ENCODE measurements at places on chromosomes 6 and 20.

DNA sequence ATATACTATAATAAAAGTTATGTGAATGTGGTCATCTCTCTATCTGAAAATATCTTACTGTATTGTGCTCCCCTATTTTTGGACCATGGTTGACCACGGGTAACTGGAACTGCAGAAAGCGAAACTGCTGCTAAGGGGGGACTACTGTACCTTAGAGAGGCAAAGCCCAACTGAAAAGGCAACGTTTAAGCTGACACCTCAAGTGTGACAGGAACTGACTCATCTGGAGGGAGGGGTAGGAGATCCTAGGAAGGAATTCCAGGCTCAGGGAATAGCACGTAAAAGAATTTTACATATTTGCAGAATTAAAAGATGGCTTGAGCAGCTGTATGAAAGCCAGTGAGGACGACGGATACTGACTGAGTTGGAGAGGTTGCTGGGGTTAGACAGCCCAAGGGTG is 34.8 kb downstream of the ELOVL2 start:
- peak; percentile 22 for DNase-seq

GRCh38 chr6:111662794-111663593 is 57.3 kb upstream of the TRAF3IP2 start:
- no peak for DNase-seq

- DNase-seq, result peak; percentile 57
These were observed 9.3 kb downstream of the TRAPPC3L start for GRCh38 chr6:116536216-116536621.

GRCh38 chr6:63395381-63395780 is 75.6 kb upstream of the LGSN start:
- no peak for DNase-seq

DNA sequence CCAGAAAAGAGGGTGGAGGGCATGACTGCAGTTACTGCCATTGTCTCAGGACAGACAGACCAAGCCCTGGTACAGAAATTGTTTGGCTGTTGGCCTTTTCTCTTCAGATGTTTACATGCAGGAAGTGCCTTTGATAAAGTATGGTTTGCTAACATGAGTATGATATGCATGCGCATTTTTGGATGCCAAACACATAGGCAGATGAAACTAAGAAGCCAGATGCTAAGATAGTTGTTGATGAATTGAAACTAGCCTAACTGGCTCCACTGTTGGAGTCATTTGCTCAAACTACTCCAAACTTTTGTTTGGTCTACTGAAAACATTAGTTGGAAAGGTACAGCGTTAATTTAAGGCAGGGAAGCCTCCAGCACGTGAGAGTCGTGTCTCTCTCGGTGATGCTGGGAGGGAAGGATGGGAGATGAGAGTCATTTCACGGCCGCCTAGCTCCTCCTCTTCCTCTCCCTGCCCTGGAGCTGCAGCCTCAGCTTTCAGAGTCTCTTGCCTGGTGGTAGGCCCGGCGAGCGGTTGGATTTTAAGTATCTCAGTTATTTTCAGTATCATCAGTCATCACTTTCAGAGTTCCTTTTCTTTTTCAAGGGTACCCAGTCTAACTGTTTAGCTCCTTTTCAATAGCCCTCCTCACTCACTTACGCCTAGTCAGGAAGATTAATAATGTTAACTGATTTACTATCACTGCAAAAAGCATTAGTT is 29.7 kb downstream of the RREB1 start:
- no peak for DNase-seq

GRCh38 chr6:21501815-21502214 is 91.7 kb upstream of the SOX4 start:
- DNase-seq, result no peak

- DNase-seq, result no peak
These were observed 37.3 kb downstream of the PYGB start for GRCh38 chr20:25285091-25285647.

DNA sequence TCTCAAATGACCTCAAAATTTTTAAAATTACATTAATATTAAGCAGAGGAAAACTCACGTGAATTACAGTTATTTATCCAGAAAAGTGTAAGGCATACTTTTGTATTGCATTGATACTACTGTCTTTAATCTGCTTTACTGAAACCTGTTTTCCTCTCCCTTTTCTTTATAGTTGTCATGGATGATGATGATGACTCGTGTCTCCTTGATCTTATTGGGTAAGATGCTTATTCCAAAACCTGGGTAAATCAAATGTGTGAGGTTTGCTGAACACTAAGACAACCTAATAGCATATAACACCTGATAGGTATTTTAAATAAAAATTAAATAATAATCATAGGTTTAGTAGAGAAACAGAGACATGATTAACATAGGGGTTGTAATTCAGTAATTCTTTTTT is 40.0 kb downstream of the BICRAL start:
- no peak for DNase-seq

GRCh38 chr20:46243707-46244628 is 64.3 kb downstream of the CDH22 start:
- DNase-seq, result no peak

DNA sequence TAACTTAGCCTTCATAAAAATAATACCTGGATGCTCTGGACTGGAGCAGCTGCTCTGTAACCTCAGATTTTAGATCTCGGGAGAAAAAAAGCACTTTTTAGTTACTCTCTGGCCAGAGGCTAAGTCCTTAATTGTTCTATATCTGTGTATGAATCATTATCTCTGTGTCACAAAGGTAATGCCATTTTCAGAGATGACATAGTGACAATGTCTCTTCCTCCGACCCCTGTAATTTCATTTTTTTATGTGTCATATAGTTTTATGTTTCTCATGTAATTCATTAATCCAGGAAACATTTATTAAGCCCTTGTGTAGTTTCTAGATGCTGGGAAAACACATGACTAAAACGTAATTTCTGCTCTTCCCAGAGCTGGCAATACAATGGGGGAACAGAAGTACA is 55.6 kb downstream of the SENP6 start:
- DNase-seq, result no peak

GRCh38 chr6:80454197-80454596 is 347.7 kb downstream of the BCKDHB start:
- no peak for DNase-seq

- DNase-seq, result no peak
These were observed 83.9 kb upstream of the DUSP22 start for GRCh38 chr6:208364-208763.

DNA sequence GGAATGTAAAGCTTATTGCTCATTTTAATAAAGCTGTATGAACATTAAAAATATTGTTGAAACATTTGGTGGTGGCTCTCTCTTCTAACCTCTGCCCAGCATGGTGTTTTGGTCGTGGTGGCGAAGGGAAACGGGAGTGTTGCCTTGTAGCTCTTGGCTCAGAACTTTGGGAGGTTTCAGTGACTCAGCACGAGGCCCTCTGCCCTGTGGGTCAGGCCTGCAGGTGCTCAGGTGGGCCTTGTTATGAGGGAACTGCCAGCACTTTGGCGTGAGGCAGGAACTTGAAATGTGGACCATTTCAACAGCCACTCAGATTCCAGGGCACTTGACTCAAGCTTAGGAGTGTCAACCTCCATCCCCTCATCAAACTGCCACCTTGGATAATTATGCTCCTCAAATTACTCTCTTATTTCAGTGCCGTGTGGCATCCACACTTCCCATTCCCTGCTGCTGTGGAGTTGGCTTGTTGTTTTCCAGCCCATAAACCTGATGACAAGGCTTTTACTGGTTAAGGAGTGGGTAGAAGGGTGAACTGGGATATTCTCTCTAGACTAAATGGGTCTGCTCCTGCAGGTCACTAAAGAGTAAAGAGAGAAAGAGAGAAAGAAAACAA is 36.3 kb downstream of the PRDM1 start:
- no peak for DNase-seq

DNA sequence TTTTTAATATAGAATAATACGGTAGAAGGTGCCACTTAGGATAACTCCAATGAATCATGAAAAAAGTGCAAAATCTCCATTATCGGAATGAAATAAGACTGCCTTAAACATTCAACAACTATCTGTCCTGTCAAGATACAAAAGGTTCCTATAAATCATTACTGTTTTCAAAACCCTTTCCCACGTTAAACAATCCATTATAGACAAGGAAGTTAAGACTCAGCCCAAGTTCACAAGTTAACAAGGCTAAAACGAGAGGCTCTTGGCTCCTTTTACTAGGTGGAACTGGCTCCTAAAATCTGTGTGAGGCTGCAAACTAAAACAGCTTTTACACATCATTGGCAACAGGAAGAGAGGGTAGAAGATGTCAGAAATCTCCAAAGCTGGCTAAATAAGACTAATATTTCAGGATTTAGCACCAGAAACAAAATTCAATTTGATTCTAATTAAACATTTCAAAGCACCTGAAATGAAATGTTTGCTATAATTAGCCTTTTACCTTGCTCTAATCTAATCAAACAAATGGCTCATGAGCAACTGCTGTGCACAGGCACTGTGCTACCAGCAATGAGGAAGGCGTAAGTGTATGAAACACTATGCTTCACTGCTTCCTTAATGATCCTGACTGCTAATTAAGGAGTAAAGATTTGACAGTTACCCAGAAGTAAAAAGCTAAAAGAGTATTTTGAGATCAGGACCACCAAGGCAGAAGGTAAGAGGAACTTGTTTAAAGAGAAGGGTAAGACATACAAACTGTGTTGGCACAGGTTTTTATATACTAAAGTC is 109.7 kb downstream of the DST start:
- DNase-seq, result no peak

DNA sequence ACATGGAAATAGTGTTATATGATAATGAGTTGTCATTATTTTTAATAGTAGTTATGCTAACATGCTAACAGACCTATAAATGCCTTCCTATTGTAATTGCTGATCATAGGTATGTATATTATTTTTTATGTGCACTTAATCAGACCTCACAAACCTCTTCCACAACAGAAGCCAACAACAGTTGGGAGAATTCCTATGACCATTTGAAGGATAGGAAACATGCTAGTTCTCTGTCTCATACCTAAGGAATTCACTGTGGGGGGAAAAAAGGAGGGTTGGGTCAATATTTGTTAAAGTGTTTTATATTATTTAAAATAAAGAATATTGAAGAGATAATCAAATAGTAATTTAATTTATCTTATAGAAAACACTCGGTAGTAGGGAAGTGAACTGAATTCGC is 990.9 kb downstream of the EPHA7 start:
- DNase-seq, result no peak

GRCh38 chr6:6495851-6496250 is 92.7 kb upstream of the LY86 start:
- no peak for DNase-seq

DNA sequence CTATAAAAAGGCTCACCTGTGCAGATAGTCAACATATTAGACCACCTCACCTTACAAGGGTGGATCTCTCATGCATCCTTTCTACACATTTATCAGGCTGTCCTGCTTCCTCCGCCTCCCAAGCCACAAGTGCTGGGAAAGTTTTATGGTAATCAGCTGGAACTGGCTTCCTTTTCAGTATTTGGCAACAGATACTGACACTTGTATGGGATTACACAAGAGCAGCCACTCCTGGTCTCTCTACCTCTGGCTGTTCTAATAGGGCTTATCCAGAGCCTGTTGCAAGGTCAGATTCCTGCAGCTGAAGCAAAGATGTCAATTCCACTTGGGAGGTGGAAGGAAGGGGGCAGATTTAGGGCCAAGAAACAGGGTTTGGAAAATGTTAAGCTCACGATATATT is 503 bp upstream of the GPLD1 start:
- DNase-seq, result no peak

DNA sequence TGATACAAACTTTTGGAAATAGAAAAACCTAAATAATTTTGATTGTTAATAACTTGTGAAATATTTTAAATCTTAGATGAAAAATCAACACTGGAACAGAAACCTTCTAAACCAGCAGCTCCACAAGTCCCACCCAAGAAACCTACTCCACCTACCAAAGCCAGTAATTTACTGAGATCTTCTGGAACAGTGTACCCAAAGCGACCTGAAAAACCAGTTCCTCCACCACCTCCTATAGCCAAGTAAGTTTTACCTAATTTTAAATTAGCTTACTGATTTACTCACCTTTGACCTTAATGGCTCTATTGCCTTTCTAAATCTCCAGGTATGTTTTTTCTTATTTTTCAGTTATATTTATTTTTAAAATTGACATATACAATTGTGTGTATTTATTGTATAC is 102.6 kb upstream of the ADGRF4 start:
- DNase-seq, result no peak

- no peak for DNase-seq
These were observed 743.8 kb upstream of the FLRT3 start for GRCh38 chr20:15081261-15081660.

GRCh38 chr6:9007027-9007426 is 571.7 kb upstream of the SLC35B3 start:
- DNase-seq, result no peak

GRCh38 chr6:22466665-22467245 is 102.6 kb upstream of the HDGFL1 start:
- DNase-seq, result no peak

DNA sequence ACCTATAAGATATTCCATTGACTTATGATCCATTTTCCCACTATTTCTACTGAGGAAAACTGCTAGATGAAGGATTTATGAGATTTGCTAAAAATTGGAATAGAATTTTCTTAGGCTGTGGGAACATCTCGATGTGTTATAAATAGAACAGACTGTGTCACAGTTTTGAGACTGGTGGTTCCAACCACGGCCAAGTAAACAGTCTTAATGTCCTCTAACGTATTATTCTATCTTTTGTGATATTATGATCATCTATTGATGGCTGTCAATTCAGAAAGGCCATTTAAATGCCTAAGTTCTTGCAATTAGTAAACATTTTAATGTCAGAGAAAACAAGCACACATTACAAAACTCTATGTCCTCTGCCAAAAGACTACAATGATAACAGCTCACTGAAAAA is 71.5 kb upstream of the PLN start:
- no peak for DNase-seq

DNA sequence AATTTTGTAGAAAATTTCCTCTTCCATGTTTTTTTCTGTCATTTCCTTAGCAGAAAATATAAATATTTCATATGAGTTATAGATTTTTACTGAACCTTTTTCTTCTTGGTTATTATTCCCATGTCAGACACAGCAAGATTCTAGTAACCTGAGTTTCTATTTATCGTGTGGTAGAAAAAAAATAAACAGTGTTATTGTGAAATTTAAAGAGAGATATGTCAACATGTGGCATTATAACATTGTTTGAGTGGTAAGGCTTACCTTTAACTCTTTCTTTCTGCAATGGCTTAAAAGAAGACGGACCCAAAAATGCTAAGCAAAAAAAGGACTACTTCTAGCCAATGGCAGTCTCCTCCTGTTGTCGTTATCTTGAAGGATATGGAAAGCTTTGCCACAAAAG is 18.9 kb downstream of the ORC3 start:
- DNase-seq, result no peak

- no peak for DNase-seq
These were observed 40.6 kb downstream of the SH3BGRL2 start for GRCh38 chr6:79671600-79672266.

DNA sequence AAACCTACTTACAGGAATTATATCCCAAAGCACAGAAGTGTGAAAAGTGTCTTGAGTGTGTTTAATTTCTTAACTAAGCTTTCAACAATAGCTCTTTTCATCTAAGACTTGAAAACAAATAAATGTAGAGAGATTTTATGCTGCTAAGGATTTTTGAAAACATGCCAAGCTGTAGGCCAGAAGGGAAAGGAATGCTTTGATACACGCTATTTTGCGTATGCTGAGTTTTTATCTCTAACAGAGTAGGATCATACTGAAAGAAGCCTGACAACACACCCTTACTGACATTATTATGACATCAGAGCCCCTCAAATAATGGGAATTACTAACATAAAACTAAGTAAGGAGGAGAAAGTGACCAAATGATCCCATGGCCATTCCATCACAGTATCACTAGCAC is 265.5 kb downstream of the KHDC1L start:
- no peak for DNase-seq

- DNase-seq, result no peak
These were observed 279.5 kb downstream of the TAF4 start for GRCh38 chr20:61786230-61786629.
